Hippocampal formation (tissue), 2 donors: ENCODE measurements at places on chromosomes 11 and 22.

DNA sequence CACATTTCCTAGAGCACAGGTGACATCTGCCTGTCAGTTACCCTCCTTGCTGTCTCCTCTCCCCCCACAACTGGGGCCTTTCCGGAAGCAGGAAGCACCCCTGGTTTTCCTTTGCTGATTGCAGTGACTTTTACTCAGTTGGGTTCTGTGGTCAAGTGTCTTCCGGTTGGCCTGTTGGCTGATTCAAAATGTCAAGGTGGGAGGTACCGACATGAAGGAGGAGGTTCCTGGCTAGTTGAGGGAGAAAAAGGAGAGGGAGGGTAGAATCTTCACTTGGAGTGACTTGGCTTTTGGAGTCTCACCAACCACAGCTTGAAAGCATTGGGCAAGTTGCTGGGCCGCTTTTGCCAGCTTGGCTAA is 9.3 kb upstream of the ADAMTS15 start:
- DNase-seq: no peak

DNA sequence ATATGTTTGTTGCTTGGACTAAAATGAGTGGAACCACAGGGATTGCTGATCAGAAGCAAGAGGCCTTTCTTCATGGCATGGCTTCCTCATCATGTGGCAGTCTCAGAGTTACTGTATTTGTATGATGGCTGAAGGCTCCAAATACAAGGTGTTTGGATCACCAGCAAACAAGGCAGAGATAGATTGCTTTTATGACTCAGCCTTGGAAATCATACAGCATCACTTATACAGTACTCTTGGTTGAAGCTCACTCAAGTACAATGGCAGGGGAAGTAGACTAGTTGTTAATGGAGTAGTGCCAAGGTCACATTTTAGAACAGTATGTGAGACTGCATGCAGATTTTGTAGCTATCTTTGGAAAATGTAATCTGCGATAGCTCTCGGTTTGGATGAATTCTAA is 16.6 kb downstream of the CAPRIN1 start:
- no peak for DNase-seq

- DNase-seq: no peak
These were observed 5.7 kb downstream of the BACE1-AS start for GRCh38 chr11:117296881-117297280.

GRCh38 chr11:114386545-114386944 is 13.8 kb downstream of the C11orf71 start:
- no peak for DNase-seq

GRCh38 chr11:17328871-17329494 is 22.6 kb upstream of the NCR3LG1 start:
- no peak for DNase-seq

- DNase-seq: no peak
These were observed 3.7 kb downstream of the ALX4 start for GRCh38 chr11:44306052-44306917.

DNA sequence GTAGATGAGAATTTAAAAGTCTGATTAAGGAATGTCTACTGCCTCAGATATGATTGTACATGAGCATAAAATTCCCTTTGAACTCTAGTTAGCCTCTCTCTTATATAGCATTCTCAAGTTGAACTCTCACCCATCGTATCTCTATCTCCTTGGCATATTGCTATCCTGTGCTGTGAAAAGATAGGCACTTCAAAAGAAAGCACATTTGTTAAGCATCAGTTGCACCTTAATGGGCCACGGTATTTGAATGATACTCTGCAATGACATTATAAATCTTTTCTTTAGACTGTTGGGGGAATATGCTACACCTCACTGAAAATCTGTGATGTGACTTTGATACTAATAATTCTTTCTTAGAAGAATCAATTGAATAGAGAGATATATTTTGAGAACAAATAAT is 570.7 kb downstream of the JRKL start:
- no peak for DNase-seq

DNA sequence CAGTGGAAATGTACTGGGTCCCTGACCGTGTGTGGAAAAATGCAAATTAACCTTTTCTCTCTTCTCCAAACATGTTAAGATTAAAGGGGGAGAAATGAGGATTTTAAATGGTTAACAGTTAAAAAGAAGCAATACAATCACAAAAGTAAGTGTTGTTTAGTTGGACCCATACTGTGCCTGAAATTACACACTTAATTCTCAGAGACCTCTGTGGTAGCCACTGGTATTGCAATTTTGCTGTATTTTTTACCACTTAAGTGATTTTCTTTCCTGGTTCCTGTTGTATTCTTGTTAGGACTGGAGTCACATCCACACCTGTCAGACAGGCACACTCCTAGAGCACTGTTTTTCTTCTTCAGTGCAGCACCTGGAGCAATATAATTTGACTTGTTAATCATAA is 179.6 kb upstream of the PDGFD start:
- DNase-seq: no peak

DNA sequence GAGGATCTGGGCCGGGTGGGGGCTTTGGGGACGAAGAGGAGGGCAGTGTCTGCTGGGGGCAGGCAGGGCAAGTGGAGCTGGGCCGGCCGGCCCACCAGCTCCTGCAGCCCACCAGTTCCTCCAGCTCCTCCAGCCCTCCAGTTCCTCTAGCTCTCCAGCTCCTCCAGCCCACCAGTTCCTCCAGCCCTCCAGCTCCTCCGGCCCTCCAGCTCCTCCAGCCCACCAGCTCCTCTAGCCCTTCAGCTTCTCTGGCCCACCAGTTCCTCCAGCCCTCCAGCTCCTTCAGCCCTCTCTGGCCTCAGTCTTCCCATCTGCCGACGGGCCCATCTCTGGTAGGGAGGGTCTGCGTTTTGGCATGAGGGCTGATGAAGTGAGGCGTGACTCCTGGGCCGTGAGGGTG is 9.2 kb upstream of the CCDC188 start:
- DNase-seq: no peak

DNA sequence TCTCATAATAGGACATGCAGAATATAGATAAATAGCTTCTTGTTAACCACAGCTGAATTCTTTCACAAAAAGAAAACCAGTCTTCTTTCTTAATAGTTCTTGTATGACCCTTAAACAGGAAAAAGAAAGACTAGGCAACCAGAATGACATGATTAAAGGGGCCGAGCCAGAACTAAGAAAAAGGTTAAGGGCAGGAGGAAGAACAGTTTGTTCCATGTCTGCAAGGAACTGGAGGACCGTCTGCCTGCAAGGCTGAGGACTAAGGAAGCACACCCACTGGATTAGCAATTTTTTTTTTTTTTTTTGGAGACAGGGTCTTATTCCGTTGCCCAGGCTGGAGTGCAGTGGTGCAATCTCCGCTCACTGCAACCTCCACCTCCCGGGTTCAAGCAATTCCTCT is 26.0 kb upstream of the TMPRSS5 start:
- DNase-seq: no peak

- DNase-seq: no peak
These were observed 24.0 kb downstream of the TSPAN18 start for GRCh38 chr11:44750551-44751465.

- DNase-seq: no peak
These were observed 134.1 kb downstream of the COMMD9 start for GRCh38 chr11:36155124-36155561.

- DNase-seq: peak; percentile 42
These were observed 340.7 kb downstream of the LARGE1 start for GRCh38 chr22:33579448-33580093.

DNA sequence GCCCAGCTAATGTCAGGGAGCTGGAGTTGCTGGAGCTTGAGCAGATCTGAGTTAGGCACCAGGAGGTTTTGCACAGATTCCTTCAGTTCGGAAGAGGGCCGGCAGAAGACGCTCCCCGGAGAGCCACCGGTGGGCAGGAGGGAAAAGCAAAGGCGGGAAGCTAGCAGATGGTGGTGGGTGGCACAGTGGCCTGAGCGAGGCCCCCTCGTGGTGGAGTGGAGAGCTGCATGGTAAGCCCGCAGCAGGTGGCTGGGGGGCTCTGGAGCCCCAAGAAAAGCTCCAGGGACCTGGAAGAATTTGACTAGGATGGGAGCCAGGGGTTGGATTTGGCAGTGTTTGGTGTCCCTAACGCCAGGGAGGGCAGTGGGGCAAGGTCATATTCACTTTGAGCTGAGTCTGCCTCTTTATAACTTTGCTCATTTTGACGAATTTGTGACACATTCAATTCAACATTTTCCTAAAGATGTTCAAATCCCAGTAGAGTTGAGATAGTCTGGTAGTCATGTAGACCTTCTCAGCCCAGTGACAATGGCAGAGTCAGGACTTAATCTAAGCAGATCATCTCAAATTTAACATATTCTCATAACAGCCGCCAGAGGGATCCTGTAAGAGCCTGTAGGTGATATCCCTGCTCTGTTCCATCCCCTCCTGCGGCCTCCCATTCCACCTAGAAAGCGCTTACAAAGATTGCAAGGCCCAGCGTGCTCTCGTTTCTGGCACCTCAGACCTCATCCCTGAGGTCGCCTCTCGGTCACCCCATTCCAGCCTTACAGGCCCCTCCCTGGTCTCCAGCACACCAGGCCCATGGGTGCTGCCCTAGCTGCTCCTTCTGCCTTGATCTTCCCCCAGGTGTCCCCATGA is 57.9 kb downstream of the TRIM29 start:
- no peak for DNase-seq

GRCh38 chr22:38238519-38239071 is 34.2 kb downstream of the TMEM184B start:
- DNase-seq: peak; percentile 48

GRCh38 chr22:24142241-24142640 is 39.0 kb upstream of the SUSD2 start:
- DNase-seq: no peak

GRCh38 chr11:73983741-73984538 is 1.3 kb upstream of the UCP2 start:
- DNase-seq: no peak

DNA sequence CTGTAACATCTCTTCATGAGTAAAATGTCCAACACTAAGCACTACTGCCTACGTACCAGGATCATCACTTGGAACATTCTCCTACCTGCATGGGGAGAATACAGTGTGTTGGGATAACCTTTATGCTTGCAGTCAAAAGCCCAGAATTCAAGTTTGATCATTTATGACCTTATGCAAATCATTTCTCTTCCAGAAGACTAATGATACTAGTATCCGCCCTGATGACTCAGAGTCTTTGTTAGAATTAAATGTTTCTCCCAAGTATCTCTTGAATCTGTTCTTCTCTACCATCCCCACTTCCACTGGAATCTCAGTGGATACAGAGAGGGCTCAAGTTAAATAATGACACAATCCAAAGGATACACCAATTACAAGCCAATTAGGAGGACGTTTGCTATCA is 12.4 kb downstream of the MAJIN start:
- no peak for DNase-seq

- no peak for DNase-seq
These were observed 64.6 kb downstream of the ARHGEF12 start for GRCh38 chr11:120400564-120401364.

- DNase-seq: peak; percentile 71
These were observed 1.5 kb upstream of the WNT11 start for GRCh38 chr11:76207642-76208401.

- DNase-seq: no peak
These were observed 503.2 kb downstream of the OPCML start for GRCh38 chr11:133029107-133029506.

DNA sequence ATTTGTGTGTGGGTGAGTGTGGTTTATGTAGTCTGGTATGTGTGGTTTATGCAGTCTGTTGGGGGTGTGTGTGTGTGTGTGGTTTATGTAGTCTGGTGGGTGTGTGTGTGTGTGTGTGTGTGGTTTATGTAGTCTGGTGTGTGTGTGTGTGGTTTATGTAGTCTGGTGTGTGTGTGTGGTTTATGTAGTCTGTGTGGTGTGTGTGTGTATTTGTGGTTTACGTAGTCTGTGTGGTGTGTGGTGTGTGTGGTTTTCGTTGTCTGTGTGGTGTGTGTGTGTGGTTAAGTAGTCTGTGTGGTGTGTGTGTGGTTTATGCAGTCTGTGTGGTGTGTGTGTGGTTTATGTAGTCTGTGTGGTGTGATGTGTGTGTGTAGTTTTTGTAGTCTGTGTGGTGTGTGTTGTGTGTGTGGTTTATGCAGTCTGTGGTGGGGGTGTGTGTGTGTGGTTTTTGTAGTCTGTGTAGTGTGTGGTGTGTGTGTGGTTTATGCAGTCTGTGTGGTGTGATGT is 26.2 kb upstream of the PARVG start:
- DNase-seq: no peak

DNA sequence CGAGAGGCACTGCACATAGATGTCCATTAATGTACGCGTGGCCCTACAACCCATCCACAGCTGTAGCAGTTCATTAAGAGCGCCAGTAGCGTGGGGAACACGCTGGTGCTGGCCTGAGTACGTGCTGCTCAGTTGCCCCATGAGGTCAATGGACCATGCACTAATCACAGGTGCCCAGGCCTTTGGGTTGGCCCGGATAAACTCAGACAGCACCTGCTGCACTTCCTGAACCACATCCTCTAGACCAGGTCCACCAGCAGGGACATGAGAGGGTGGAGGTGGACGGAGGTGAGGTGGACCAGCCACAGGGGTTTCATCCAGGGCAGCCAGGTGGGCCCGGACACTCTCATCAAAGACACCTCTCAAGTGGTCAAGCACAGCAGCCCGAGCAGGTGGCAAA is 3.1 kb upstream of the GANAB start:
- no peak for DNase-seq

DNA sequence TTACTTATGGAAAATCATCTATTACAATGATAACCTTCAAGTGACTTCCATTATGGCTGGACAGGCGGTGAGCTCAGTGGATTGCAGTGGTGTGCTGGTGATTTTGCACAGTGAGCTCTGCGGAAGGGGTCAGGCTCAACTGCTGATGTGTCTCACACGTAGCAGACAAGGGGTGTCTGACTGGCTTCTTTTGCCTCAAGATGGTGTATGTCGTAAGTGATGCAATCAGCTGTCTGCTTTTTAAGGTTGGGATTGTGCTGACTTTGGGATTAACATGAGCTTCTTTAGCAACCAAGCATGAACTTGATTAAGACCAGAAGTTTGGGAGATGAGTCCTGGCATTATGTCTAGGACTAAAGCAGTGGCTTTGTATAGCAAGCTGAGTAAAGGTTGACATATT is 49.5 kb downstream of the POLD3 start:
- no peak for DNase-seq

DNA sequence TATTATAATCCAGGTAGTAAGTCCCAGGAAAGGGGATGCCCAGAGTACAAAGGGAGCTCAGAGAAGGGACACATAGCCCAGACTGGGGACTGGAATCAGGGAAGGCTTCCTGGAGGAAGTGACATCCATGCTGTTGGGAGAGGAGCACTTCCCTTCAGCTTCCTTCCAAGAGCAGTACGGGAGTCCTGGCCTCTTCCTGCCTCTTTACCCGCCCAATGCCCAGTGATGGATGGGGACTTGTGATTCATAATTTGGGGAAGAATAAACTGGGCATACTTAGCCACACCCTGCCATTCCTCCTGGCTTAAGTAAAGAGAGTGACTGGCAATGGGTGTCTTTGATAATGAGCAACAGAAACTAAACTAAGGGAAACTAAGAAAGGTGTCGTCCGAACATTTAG is 11.5 kb downstream of the C11orf91 start:
- no peak for DNase-seq

GRCh38 chr11:110798201-110798900 is 86.1 kb upstream of the ARHGAP20 start:
- DNase-seq: no peak

- DNase-seq: no peak
These were observed 123.1 kb downstream of the MPPED1 start for GRCh38 chr22:43534916-43535315.

- no peak for DNase-seq
These were observed 10.2 kb downstream of the PHF5A start for GRCh38 chr22:41458161-41458728.
